ENCODE measurements at places on chromosomes 6 and 20.

- DNase-seq = no peak
These were observed at the start of gene FNDC1 for GRCh38 chr6:159169193-159169555. Gene FNDC1 (plus strand): TSS chr6:159169400. CDS start chr6:159169597, 197 bp downstream.

GRCh38 chr6:35586542-35586941 is 73.8 kb upstream of the TULP1 start:
- no peak for DNase-seq

- no peak for DNase-seq
These were observed 167.3 kb upstream of the AKIRIN2 start for GRCh38 chr6:87869064-87869905.

- no peak for DNase-seq
These were observed 91.0 kb downstream of the TBXT start for GRCh38 chr6:166076625-166077024.

DNA sequence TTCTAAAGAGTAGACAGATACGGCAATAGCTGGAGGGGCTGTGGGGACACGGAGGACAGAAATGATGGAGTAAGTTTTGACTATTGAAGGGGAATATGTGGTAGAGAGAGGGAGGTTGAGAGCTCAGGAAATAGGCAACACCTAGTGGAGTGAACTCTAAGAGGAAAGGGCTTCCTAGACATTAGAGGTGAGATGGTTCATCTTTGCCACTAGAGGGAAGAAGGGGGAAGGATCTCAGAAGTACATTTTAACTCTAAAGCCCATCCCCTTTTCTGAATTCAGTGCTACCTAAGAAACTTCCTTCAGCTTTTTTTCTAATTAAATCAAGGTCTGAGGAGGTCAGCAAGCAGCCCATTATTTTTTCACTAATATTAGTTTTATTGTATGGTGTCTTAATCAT is 689.4 kb upstream of the MAP3K7 start:
- no peak for DNase-seq

GRCh38 chr6:7389162-7389450 is 436 bp downstream of the CAGE1 start:
- DNase-seq = no peak

GRCh38 chr20:62243906-62244515 is 5.7 kb downstream of the OSBPL2 start:
- DNase-seq = no peak

DNA sequence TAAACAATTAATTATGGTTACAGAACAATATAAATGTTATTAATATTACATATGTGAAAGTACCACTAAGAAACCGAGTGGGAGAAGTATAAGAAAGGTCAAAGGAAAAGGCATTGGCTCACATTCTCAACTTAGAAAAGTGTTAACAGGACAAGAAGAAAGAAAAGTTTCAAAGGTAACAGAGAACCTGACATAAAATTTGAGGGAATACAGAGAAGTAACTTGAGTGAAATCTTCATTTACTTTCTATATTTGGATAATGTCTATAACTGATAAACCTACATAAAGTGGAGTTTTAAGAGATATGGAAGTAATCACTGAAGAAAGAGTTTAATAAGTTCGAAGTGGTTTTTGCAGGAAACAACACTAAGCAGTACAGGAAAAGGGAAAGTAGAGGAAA is 30.1 kb downstream of the REPS1 start:
- no peak for DNase-seq
